Iris pigment epithelial cell (primary cell): ENCODE measurements at places on chromosomes 12 and 14.

DNA sequence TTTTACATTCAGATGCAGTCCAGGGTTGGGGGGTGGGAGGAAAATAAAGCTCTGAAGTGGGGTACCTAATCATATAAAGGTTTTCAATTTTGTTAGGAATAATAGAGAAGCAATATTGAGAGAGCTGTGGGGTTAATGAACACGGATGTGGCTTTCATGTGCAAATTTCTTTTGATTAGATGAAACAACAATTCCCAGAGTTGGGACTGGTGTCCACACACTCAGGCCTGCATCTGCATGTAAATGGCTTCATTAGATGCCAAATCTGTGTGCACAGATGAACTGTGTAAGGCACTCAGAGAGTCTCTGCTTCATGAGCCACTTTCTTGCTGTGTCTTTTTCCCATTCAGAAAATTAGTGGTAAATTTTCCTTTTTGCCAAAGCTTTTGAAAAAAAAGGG is 377.1 kb upstream of the NOVA1 start:
- no peak for DNase-seq

GRCh38 chr12:131773582-131774221 is 54.5 kb upstream of the MMP17 start:
- no peak for DNase-seq

DNA sequence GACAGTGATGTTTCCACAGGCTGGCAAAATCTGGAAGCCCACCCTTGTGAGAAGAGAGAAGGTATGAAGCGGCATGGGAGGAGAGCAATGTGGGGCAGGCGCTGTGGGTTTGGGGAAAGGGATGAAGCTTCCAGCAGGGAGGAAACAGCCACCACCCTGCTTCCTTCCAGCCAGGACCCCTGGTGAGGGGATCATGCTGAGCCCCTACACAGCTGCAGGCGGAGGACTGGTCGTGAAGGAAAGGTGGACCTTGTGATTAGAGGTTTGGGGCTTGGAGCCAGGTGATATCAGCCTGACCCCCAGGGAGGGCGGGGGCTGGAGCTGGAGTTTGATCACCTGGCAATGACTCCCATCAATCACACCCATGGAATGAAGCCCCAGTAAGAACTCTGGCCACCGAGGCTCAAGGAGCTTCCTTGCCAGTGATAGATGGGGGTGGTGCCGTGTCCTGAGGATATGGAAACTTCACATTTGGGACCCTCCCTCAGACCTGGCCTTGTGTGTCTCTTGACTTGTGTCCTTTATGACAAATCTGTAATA is 48.6 kb downstream of the RIMBP2 start:
- DNase-seq, result no peak

- no peak for DNase-seq
These were observed 334.5 kb upstream of the SEL1L start for GRCh38 chr14:81868172-81868571.

GRCh38 chr14:56794088-56794556 is 16.2 kb downstream of the OTX2 start:
- no peak for DNase-seq

DNA sequence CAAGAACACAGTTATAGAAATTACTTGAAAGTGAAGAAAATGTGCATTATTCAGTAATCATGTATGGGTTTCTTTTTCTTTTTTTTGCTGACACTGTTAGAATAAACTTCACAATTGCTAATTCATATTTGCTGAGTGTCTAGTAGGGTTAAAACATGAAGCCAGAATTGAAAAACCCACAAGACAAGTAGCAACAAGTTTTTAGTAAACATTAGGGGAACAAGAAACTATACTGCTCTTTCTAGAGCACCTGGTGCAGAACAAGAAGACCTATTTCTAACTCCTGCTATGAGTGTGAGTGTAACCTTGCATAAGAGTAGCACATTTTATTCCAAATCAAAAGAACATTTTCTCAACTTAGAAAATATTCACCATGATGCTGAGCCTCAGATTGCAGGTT is 83.2 kb downstream of the ITPR2 start:
- DNase-seq, result no peak

DNA sequence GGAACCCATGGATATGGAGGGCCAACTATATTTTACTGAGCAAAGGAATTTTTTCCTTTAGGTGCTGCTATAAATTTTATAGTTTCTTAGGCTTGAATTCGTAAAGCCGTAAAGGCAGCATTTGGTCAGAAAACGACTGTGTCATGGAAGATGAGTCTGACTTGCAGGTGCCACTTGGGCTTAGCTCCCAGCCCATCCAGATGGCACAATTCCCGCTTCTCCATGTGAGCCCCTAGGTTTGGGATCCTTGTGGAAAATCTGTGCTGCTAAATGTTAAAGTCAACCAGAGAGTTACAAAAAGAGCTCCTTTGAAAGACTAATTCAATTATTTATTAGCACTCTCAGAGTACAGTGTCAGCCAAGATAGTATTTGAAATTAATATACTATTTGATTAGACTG is 120.1 kb upstream of the NPAS3 start:
- DNase-seq, result no peak

GRCh38 chr12:6996040-6996441 is 22.2 kb downstream of the LPCAT3 start:
- peak; percentile 71 for DNase-seq

- peak; percentile 65 for DNase-seq
These were observed 95.6 kb upstream of the SLC38A2 start for GRCh38 chr12:46468160-46468559.

DNA sequence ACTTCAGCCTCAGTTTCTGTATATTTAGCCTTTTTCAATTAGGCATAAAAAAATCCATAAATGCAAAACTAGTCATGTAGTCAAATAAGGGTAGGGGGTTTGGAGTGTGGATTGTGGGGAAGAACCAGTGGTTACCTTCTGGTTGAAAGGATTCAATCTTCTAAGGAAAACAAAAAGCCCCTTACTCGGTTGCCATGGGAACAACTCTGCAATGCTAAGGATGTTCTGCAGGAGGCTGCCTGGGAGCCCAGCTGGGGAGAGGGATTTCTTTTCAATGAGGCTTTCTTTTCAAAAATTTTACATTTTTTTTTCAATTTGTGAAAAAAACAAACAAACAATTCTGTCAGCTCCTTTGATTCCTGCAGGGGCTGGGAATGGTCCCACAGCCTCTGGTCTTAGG is 67.2 kb downstream of the SLC8A3 start:
- DNase-seq, result no peak

GRCh38 chr14:61683108-61683507 is 12.2 kb upstream of the HIF1A start:
- DNase-seq, result no peak

DNA sequence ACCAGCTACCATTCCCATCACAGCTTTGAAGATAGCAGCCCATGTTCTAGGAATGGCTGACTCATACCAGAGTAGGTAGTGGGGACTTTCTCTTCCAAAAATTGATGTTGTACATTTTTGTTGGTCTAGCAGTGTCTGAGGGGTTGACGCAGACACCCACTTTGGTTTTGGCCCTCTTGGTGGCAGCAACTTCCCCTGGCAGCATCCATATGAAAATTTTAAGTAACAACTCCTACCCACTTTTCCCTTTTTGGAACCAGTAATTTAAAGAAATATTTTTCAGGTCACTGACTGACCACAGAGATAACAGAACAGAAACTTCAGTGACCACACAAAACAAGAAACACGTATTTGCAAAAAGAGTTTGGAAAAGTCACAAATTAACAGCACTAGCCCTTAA is 162.0 kb upstream of the TMCC3 start:
- no peak for DNase-seq

GRCh38 chr12:128891856-128892255 is 38.6 kb downstream of the GLT1D1 start:
- no peak for DNase-seq

- no peak for DNase-seq
These were observed 151.0 kb upstream of the ATP2B1 start for GRCh38 chr12:89859508-89860220.

GRCh38 chr14:24307156-24307574 is 612 bp downstream of the CIDEB start:
- no peak for DNase-seq

DNA sequence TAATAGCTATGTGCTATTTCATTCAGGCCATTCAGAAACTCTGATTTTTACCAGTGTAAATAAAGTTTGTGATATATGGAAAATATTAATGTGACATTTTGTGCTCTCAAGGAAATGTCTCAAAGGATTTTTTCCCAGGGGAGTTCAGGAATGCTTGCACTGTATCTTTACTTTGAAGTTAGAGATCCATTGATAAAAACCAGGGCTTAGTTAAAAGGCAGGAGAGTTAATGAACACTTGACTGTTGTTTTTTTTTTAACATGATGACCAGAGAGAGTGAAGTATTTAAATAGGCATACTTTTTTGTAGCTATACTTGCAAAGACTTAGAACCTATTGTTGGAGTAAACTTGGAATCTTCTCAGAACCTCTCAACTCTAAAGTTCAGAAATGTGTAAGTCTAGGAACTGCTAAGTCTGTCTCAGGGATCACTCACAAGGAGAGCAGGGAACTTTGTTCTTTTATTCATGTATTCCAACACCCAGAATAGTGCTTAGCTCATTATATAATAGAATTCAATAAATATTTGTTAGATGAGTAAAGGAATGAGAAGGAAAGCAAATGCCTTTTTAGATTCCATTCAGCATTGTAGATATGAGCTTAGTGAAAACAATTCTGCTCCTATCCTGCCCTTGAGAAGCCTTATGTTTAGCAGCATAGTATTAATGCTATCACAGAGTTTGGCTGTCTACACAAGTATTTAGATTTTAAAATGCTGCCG is 117.5 kb downstream of the DAAM1 start:
- DNase-seq, result peak; percentile 81

GRCh38 chr14:72771561-72771960 is 122.3 kb downstream of the DPF3 start:
- DNase-seq, result no peak

DNA sequence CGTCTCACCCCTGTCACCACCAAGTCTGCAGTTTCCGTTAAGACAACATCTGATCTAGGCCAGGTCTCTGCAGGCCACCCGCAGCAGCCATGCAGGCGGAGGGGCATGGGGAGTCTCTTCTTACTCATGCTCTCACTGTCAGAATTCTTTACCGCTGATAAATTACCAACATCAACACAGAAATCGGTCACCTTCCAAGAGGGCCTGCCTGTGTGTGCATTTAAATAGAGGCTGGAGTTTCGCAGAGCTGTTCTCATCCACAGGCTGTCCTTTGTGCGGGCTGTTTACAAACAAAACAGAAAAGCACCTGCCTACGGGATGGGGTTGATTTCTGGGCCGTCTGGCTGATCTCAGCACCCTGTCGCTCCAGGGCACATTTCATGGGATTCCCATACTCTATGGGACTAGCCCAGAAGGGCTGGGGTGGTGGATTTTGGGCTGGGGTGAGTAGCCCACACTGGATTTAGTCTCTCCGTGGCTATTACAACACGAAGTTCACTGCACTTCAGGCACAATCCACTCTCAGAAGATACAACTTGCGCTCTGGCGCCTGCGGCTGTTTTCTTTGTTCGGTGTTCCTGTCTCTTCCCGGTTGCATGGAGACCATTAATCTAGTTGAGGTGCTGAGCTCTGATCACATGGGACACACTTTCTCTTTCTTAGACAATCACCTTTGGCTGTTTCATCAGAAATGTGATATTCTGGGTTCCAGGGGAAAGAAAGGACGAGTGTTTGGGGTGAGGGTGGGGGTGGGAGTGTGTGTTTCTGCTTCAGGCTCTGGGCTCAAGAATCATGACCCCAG is 331.1 kb downstream of the GLT1D1 start:
- DNase-seq, result no peak

GRCh38 chr14:97762386-97762785 is 965.2 kb downstream of the VRK1 start:
- no peak for DNase-seq

DNA sequence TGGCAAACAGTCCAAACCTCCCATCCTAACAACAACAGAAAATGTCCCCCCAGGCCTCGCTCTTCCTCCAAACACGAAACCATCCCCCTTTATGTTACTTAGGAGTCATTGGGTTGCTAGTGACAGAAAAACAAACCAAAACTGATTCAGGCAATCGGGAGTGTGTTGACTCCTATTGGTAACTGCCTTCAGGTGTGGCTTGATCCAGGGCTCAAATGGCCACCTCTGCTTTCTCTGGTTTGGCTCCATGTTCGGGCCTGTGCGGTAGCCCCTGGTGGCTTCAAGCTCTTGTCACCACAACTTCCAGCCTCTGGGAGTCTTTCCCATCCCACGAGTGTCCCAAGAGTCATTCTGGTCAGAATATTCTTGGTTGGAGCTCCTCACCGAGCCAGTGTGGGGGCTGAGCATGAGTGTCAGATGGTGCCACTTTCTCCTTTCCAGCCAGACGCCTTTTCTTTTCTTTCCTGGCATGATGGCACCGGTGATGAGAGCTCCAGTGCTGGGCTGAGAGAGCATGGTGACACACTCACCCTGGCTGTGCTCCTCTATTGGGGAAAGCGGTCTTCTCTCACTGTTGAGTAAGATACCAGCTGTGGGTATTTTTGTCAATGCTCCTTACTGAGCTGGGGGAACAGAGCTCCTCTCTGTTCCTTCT is 38.6 kb downstream of the NOC4L start:
- DNase-seq, result no peak

- no peak for DNase-seq
These were observed 4.9 kb upstream of the GPR132 start for GRCh38 chr14:105069871-105070759.

DNA sequence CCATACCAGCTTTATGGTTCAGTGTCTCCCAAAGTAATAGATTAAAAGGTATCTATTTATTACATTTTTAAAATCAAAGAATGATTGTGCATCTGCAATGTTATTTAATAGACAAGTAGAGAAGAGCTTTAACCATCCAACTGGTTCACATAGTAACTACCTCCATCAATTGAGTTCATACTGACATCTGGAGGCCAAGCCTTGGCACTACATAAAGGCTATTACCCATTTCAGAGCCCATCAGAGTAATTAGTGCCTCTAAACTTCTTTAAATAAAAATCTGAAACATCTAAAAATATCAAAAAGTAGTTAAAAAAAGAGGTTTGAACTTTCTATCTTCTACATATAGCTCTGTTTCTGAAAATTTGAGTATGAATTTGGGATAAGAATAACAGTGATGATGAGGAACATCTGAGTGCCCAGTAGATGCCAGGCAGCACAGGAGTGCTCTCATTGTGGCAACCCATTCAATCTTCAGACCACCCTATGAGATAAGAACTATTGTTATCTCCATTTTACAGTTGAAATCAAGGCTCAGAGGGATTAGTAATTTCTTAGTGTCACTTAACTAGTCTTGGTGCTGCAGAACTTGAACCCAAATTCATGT is 132.9 kb upstream of the DAAM1 start:
- peak; percentile 63 for DNase-seq

GRCh38 chr14:73758392-73759182 is 44.4 kb upstream of the PNMA1 start:
- DNase-seq, result peak; percentile 67

DNA sequence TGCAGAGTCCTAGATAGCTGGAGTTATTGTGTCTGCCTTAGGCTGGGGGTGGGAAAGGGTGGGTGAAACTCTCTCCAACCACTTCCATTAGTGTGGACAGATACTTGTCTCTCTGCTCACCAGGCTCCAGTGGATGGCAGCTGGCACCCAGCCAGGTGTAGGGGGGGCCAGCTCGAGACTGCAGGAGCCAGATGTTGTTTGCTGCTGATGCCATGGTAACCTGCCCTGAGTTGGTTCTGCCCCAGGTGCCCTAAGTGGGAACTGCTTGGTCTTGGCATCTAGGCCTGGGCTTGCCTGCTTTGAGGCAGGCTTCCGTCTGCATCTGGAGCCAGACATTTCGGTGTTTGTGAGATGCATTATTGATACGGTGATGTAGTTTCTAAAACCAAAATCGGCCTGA is 82.2 kb downstream of the ADCK1 start:
- DNase-seq, result no peak
